Nasal cavity respiratory epithelium epithelial cell of viscerocranial mucosa (primary cell): ENCODE measurements at places on chromosomes 7 and 10. TPM values are rescaled to one million over a fixed set of nuclear protein-coding genes. Genes with fewer than 3 reads are reported as not detected.

LIPF gene
- not detected in 2 replicates for total RNA-seq

MSMB gene
- 0.34 and 21.0 TPM in 2 replicates for total RNA-seq

ACHE gene
- total RNA-seq = under 0.01 and 0.28 TPM in 2 replicates

EPHA1 gene
- total RNA-seq = 24.3 and 53.9 TPM in 2 replicates

NYAP1 gene
- 0.34 and 0.64 TPM in 2 replicates for total RNA-seq

ITPRID1 gene
- not detected in 2 replicates for total RNA-seq

PLOD3 gene
- total RNA-seq = 33.5 and 74.0 TPM in 2 replicates

CLCN1 gene
- total RNA-seq = 0.64 TPM in 1 of 2 replicates, not detected in the other

CAMK2B gene
- not detected in 2 replicates for total RNA-seq

FFAR4 gene
- not detected in 2 replicates for total RNA-seq

PDK4 gene
- total RNA-seq = under 0.01 and 3.2 TPM in 2 replicates

DHTKD1 gene
- total RNA-seq = 12.1 and 24.6 TPM in 2 replicates

GIMAP4 gene
- not detected in 2 replicates for total RNA-seq

C10orf67 gene
- under 0.01 TPM in 1 of 2 replicates, not detected in the other for total RNA-seq

TRPV5 gene
- total RNA-seq = not detected in 2 replicates

GNAI1 gene
- total RNA-seq = 75.2 and 121 TPM in 2 replicates

THSD7A gene
- total RNA-seq = under 0.01 and 0.28 TPM in 2 replicates
